ENCODE measurements at places on chromosomes 2 and 18.

DNA sequence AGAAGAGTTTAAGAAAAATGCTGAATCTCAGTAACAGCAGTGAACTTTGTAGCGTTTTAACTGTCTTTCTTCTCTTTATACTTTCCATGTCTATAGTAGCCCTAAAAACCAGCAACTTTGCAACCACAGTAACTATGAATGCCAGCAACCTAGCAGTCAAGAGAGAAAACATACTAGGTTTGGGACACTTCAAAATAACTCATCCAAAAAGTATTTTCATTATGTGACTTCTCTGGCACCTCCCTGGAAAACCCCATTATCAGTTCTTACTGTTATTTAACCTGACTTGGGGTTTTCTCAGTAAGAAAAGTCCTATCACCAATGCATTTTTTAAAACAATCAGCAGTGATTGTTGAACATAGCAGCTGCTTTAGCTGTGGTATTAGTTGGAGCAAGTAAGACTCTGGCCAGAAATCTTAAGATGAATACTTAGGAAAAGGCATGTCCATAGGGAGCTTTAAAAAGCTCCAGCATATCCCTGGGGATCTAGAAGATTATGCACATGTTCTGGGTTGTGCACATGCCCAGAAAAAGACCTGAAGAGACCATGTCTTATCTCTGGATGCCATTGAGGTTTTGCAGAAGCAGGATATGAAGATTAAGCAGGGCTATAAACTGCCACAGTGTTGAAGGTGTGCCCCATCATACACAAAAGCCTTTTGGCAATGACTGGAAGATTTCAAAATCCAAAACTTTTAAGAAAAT lies 411.3 kb downstream of the CMPK2 start:
- DNase-seq: no peak

- DNase-seq: no peak
These were observed 14.6 kb downstream of the ENOSF1 start for GRCh38 chr18:697800-698199.

DNA sequence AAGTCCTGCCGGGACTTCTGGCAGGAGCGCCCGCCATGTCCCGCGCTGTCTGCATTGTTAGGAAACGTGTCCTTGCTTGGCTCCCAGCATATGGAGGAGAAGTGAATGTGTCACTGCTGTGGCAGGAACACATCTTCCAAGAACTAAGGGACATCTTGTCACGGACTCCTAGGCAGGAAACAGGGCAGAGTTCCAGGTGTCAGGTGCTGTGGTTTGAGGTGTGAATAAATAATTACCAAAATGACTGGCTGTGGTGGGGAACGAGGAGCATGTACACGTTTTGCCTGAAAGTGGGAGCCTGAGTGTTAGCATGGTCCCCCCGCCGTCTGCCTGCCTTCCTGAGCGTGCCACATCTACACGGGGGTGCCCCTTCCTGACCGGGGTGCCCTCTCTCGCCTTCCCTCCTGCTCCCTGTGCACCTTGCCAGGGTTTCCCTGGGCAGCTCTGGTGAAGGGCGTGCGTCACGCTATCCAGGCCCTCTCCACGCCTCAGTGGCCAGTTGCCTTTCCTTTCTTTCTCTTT lies 237.5 kb downstream of the LDLRAD4 start:
- DNase-seq: peak; percentile 37

- no peak for DNase-seq
These were observed 167.1 kb upstream of the MYCN start for GRCh38 chr2:15773204-15773603.

- DNase-seq: no peak
These were observed 16.6 kb upstream of the PSME4 start for GRCh38 chr2:53987336-53987921.

DNA sequence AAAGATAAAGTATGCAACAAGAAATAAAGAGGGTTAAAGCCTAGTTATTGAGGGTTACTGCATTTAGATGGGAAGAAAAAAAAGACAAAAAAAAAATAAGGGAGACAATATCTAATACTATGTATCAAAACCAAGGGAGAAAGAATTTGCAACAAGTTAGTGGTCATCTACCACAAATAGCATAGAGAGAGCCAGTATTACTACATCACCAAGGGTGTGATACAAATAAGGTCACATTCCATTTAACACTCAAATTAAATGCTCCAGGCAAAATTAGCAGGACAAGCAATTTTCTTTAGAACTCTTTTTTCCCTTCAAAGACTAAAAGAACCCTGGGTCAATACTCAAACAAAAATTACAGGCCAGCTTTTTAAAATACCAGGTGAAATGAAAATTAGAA lies 115.1 kb upstream of the GULP1 start:
- DNase-seq: no peak

DNA sequence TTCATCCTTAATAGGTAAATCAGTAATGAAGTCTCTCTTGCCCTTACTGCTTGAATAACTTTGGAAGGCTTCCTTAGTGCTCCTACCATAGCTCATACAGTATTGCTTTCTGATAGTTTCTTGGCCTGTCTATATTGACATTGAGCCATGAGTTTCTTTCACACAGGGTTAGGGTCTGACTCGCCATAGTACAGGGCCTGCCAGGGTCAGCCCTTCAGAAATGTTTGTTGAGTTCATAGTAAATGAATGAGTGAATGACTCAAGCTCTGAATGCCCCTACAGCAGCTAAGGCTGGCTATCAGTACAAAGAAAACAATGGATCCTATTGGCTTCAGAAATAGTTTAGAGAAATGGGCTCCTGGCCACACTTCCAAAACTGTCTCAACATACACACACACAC lies 65.0 kb upstream of the LRATD1 start:
- DNase-seq: no peak

DNA sequence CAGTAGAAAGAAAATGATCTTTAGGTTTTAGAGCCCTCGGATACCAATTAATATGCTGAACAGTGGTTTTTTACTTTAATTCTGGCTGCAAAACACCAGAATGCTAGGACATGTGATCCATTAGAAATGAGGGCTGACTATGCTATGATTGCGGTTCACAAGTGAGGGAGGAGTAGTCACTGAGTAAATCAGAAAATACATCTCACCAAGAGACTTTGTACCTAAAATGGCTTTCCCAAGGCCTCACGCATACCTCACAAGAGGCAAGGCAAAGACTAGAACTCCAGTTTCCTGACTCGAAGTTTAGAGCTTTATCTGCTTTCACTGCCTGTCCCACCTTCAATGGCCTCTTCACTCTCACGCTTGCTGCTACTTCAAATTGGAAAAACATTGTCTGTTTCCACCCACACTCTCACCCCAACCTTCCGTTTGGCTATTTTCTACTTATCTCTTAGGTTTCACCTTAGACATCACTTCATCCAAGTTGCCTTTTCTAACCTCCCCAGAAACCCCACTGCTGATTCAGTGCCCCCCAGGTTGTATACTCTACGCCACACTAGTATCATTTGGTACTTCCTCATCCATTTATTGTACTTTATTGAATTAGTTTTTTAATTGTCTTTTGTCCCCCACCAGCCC lies 5.1 kb upstream of the MBD2 start:
- no peak for DNase-seq

DNA sequence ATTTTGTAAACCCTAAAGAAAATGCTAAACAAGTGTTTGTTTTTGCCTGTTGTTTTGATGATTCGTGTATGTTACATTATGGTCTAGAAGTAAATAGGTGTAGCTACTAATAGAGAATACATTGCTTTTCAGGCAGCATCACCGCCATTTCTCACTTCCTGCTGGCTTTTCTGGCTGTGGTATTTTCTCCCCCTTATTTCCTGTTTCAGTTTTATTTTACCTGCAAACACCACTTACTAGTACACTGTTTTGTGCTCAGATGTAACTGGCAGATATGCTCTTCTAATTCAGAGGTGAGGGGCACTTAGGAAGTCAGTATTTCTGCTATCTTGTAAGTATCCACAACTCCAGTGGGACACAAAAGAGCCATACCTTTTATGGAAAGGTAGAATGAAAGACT lies 38.1 kb upstream of the SLC3A1 start:
- no peak for DNase-seq

DNA sequence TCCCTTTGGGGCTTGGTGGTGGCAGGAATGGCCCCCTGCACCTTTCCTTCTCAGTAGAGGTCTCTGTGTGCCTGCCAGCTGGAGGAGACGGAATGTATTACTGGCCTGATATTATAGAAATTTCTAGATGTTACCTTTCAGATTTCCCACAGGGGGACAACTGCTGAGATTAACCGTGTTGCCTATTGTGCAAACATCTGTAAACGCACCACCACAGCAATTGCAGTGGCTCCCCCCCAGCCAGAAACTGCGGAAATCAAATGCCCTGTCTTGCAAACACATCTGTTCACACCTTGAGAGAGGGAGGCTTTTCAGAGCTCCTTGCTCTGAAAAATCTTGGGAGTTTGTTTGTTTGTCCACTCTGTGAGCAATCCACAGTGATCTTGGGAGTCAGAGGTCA lies 270.0 kb upstream of the RAB12 start:
- no peak for DNase-seq

DNA sequence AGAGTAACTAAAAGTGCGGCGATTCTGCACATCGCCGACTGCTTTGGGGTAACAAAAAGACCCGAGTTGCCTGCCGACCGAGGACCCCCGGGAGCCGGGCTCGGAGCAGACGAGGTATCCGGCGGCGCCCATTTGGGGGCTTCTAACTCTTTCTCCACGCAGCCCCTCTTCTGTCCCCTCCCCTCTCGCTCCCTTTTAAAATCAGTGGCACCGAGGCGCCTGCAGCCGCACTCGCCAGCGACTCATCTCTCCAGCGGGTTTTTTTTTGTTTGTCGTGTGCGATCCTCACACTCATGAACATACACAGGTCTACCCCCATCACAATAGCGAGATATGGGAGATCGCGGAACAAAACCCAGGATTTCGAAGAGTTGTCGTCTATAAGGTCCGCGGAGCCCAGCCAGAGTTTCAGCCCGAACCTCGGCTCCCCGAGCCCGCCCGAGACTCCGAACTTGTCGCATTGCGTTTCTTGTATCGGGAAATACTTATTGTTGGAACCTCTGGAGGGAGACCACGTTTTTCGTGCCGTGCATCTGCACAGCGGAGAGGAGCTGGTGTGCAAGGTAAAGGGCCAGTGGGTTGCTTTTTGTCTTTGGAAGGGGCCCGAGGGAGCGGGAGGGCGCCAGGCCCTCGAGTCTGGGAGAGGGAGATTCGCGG lies 1.4 kb downstream of the TRIB2 start:
- DNase-seq: no peak

DNA sequence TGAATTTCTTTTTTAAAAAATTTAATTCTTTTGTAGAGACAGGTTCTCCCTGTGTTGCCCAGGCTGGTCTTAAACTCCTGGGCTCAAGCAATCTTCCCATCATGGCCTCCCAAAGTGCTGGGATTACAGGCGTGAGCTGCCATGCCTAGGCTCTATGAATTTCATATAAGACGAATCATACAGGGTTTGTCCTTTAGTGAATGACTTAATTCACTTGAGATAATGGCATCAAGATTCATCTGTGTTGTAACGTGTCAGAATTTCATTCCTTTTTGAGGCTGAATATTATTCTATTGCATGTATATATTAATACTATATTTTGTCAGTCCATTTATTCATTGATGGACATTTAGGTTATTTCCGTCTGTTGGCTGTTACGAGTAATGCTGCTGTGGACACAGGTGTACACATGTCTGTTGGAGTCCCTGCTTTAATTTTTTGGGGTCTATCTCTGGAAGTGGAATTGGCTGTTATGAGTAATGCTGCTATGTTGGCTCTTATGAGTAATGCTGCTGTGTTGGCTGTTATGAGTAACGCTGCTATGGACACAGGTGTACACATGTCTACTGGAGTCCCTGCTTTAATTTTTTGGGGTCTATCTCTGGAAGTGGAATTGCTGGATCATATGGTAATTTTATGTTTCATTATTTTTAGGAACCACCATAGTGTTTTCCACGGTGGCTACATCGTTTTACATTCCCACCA lies 210.6 kb downstream of the CAMKMT start:
- DNase-seq: no peak

DNA sequence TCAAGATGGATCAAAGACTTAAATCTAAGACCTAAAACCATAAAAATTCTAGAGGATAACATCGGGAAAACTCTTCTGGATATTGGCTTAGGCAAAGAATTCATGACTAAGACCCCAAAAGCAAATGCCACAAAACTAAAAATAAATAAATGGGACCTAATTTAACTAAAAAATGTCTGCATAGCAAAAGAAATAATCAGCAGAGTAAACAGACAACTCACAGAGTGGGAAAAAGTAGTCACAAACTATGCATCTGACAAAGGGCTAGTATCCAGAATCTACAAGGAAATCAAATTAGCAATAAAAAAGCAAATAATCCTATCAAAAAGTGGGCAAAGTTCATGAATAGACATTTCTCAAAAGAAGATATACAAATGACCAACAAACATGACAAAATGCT lies 18.2 kb upstream of the ASB18 start:
- no peak for DNase-seq

- no peak for DNase-seq
These were observed 6.4 kb upstream of the NEUROD1 start for GRCh38 chr2:181686576-181687185.

- no peak for DNase-seq
These were observed 31.8 kb downstream of the SP100 start for GRCh38 chr2:230447455-230448451.

DNA sequence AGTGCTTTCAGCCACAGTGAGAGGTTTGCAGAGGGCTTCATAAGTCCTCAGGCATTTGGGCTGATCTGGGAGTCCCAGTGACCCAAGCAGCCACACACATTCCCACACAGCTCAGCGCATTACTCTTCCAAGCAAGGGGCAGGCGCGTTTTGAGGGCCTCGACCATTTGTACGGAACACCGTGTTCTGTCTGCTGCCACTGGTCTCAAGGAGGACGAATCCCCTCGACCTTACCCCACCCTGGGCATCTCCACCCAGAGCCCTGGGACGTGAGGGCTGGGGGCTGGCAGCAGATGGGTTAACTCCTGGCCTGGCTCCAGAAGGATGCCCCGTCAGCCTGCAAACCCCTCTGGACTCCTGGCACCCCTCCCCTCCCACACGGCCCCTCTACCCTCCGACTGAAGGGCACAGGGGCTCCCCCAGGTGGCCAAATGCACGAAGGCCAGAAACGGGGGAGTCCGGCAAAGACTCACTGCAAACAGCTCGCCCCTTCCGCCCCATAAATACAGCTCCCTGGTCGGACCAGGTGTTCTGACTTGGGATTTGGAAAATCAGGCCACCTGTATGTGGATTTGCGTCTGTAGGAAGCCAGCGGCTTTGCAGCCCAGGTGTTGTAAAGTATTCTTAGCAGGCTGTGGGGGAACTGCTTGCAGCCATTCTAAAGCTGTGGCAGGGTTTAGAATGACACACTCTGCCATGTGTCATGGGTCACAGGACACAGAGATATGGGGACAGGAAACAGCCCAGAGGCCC lies 33.6 kb upstream of the PTMA start:
- peak; percentile 34 for DNase-seq

DNA sequence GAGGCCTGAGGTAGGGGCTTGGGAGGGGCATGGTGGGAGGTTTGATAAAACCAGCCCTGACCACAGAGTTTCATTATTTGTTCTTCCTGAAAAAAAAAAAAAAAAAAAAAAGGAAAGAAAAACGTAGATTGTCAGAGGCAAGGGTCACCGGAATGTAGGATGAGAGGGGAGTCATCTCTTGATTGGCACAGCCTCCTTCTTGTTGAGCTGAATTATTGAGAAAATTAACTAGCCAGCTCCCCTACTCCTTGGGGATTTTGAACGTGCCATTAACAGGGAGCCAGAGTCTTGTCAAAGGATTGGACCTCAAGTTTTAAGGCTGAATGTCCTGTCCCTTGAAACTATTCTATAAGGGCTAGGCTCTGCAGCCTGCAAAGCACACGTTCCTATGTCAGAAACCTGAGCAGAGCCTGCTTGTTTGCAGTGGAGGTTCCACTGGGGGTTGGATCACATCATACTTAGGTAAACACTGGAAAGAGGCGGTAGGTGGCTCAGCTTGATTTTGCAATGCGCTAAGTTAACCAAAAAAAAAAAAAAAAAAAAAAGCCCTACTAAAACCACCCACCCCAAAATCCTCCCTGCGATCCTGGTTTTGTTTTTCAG lies 2.3 kb downstream of the INHBB start:
- no peak for DNase-seq

Data from stimulated activated CD4-positive, alpha-beta T cell treated with anti-CD3 and anti-CD28 coated beads, Interleukin-15, amount 100 ng/mL, for 48 hours (primary cell).